ENCODE measurements at places on chromosomes 5 and 9. TPM values are rescaled to one million over a fixed set of nuclear protein-coding genes. Genes with fewer than 3 reads are reported as not detected.

The PCDHA10 gene
- not detected for total RNA-seq

- no peaks in the 10 kb centered on the region for H3K27me3 ChIP-seq
- H3K4me3 ChIP-seq = no peak overlapping the region
- H3K27ac ChIP-seq = peak overlapping the region; percentile 91
These were observed 29.9 kb downstream of the TNFSF15 start for GRCh38 chr9:114775981-114776380.

DNA sequence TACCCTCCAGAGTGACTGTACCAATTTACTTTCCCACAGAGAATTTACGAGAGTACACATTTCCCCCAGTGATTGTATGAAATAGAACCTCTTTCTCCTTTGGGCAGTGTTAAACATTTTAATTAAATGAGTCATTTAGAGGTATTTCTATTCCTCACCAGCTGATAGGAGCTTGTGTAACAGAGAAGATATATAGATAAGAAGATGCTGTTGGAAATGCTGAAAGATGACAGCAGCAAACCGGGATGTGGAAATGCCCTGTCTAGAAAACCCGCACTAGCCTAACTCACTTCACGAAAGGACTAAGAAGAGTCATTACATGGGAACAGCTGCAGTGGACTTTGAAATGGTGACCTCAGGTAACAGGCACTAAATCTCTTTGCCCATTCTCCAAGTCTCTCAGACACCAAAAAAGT, 68.3 kb downstream of the LPAR1 start:
- H3K27ac ChIP-seq = no peak overlapping the region
- no peaks in the 10 kb centered on the region for H3K4me1 ChIP-seq
- H3K36me3 ChIP-seq = no peaks in the 10 kb centered on the region
- no peaks in the 10 kb centered on the region for H3K27me3 ChIP-seq
- DNase-seq = no peak

The NSMF gene
- 36.4 TPM for total RNA-seq

GRCh38 chr5:43772764-43773477, 169.9 kb downstream of the NNT start:
- H3K36me3 ChIP-seq = no peaks in the 10 kb centered on the region
- H3K27me3 ChIP-seq = no peaks in the 10 kb centered on the region
- H3K27ac ChIP-seq = no peak overlapping the region

- peak overlapping the region; percentile 90 for H3K4me3 ChIP-seq
- DNase-seq = peak; percentile 67
- H3K36me3 ChIP-seq = peaks cover 5% of the 10 kb centered on the region
- peak overlapping the region; percentile 84 for H3K27ac ChIP-seq
These were observed 841 bp downstream of the GRK6 start for GRCh38 chr5:177427211-177427822.

- no peak overlapping the region for H3K27ac ChIP-seq
- no peak for DNase-seq
- H3K36me3 ChIP-seq = no peaks in the 10 kb centered on the region
- no peaks in the 10 kb centered on the region for H3K4me1 ChIP-seq
- no peaks in the 10 kb centered on the region for H3K27me3 ChIP-seq
- no peak overlapping the region for H3K4me3 ChIP-seq
These were observed 39.2 kb upstream of the SHOC1 start for GRCh38 chr9:111833941-111834340.

DNA sequence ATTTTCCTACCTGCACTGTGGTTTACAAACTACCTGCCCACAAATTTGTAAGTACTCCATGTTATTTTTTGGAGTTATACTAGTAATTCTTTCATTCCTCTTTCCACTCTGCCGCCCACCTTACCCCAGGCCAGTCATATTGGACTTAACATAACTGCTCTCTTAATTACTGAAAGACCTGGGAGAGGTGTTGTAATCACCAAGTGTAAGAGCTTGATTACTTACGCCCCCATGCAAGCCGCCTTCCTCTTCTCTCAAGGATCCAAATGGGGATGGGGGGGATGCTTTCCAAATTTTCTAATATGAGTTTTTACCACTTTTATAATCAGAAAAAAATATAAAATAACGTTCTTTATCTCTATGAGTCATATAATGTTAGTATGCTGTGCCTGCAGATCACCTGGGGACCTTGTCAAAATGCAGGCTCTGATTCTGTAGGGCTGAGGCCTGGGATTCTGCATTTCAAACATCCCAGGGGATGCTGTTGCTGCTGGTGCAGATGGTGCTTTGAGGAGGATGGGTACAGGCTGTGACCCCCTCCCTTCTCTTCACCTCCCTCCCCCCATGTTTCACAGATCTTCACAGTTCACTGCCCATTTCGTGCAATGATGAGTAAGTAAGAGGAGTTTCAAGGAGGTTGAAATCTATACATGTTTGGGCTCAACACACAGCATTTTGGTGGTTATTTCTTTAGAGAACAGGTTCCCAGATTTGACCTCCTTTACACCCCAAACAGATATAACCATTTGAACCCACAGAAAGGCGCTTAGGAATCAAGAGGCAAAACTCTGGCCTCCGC, 87.3 kb downstream of the SEC61B start:
- no peak overlapping the region for H3K27ac ChIP-seq
- no peak for DNase-seq
- no peaks in the 10 kb centered on the region for H3K4me1 ChIP-seq

The SLC28A3 gene
- total RNA-seq = not detected

GRCh38 chr5:7668161-7668560, 182.8 kb downstream of the CFAP90 start:
- H3K4me1 ChIP-seq = no peaks in the 10 kb centered on the region
- no peak overlapping the region for H3K27ac ChIP-seq
- H3K4me3 ChIP-seq = no peak overlapping the region
- DNase-seq = no peak

The SPRY4 gene
- 0.26 TPM for total RNA-seq

The PCDHGA12 gene
- total RNA-seq = 7.8 TPM

DNA sequence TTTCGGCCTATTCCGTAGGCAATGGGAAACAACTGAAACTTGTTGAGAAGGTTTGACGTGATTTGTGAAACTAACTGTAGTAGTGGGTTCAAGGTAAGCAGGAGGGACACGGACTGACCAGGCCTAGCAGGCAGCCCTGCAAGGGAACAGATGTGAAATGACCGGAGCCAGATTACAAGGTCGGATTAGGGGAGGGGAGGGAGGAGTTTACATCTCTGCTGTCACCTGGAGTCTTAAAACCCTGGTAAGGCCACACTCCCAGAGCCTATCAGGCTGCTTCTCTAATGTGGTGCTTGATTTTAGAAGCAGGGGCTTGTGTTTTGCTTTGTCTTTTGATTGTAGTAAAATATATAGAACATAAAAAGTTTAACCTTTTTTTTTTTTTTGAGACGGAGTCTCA, 3.5 kb upstream of the SPTAN1 start:
- no peak overlapping the region for H3K4me3 ChIP-seq
- no peaks in the 10 kb centered on the region for H3K27me3 ChIP-seq
- no peaks in the 10 kb centered on the region for H3K36me3 ChIP-seq
- no peak overlapping the region for H3K27ac ChIP-seq

DNA sequence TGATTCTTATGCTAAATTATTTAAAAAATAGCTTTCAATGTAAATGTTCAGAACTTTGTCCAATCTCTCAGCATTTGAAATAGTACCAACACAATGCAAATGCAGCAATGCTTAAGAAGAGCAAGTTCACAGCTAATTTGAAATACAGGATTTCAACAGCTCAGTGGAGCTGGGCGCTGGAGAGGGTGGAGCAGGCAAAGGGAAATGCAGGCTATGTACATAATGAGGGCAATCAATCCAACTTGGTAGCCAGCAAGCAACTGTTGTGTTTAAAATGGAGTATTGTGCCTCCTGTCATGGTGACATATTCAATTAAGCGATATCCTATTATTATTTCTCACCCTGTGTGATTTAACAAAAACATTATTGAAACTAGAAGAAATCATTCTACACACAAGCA, 568.8 kb downstream of the PSAT1 start:
- no peaks in the 10 kb centered on the region for H3K27me3 ChIP-seq
- H3K36me3 ChIP-seq = no peaks in the 10 kb centered on the region
- no peak for DNase-seq
- no peak overlapping the region for H3K27ac ChIP-seq

DNA sequence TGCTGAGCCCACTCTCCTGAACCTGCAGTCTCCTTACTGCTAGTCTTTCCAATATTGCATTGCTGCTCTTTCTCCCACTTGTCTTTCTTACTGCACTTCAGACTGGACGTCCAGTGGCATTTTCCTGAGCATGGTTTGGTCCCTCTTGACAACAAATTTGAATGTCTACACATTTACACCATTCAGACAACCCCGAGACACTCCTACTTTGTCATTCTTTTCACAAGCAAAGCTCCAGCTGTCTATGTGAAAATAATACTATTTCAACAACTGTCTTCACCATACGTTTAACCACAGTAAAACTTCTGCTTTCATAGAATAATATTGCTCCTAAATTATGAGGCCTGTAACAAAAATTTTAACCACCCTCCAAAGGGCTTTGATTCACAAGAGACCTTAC, 10.4 kb upstream of the APTX start:
- H3K36me3 ChIP-seq = no peaks in the 10 kb centered on the region
- no peak overlapping the region for H3K27ac ChIP-seq
- H3K27me3 ChIP-seq = no peaks in the 10 kb centered on the region
- H3K4me3 ChIP-seq = no peak overlapping the region

DNA sequence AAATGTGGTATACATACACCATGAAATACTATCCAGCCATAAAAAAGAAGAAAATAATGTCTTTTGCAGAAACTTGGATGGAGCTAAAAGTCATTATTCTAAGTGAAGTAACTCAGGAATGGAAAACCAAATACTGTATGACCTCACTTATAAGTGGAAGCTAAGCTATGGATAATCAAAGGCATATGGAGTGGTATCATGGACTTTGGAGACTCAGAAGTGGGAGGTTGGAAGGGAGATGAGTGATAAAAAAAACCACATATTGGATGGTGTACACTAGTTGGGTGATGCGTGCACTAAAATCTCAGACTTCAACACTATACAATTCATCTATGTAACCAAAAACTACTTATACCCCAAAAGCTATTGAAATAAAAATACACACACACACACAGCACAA, 24.5 kb downstream of the ADAMTS12 start:
- H3K36me3 ChIP-seq = no peaks in the 10 kb centered on the region
- H3K27ac ChIP-seq = no peak overlapping the region
- H3K27me3 ChIP-seq = no peaks in the 10 kb centered on the region
- DNase-seq = no peak

DNA sequence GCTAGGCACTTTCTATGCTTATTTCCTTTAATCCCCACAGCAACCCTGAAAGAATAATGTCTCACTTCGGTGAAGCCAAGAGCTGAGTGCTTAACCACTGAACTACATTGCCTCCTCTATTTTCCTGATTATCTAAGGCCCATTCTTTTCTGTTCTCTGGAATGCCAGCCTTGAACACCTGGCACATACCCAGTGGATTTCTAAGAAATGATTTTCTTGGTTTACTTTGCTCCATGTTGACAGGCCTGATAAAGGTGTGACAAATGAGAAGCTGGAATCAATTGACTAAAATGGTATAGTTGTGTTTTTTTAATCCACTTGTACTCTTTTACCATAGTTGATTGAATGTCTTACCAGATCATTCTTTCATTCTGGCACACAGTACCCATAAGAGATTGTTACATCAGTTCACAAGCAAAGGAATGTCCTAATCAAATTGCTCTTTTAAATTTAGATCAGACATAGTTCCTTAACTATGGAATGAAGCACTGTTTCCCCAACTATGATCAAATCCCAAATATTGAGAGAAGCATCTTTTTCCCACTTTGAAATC, 9.0 kb upstream of the ENC1 start:
- H3K27me3 ChIP-seq = no peaks in the 10 kb centered on the region
- peaks cover 3% of the 10 kb centered on the region for H3K4me1 ChIP-seq
- no peak for DNase-seq

The SLC6A7 gene
- not detected for total RNA-seq

- H3K36me3 ChIP-seq = no peaks in the 10 kb centered on the region
- H3K27ac ChIP-seq = no peak overlapping the region
- no peak overlapping the region for H3K4me3 ChIP-seq
- no peak for DNase-seq
- no peaks in the 10 kb centered on the region for H3K27me3 ChIP-seq
- H3K4me1 ChIP-seq = peaks cover 34% of the 10 kb centered on the region
These were observed 2.5 kb upstream of the BASP1 start for GRCh38 chr5:17214893-17215292.

GRCh38 chr5:168591302-168592013, 12.3 kb upstream of the PANK3 start:
- peak; percentile 39 for DNase-seq
- H3K27me3 ChIP-seq = no peaks in the 10 kb centered on the region
- H3K4me1 ChIP-seq = no peaks in the 10 kb centered on the region
- no peaks in the 10 kb centered on the region for H3K36me3 ChIP-seq
- H3K4me3 ChIP-seq = no peak overlapping the region

- H3K4me1 ChIP-seq = peaks cover 78% of the 10 kb centered on the region
- no peak for DNase-seq
- H3K27me3 ChIP-seq = no peaks in the 10 kb centered on the region
- H3K4me3 ChIP-seq = no peak overlapping the region
These were observed 15.4 kb downstream of the ARHGEF37 start for GRCh38 chr5:149596712-149597111.

GRCh38 chr9:20333991-20334390, 288.3 kb downstream of the MLLT3 start:
- no peak overlapping the region for H3K4me3 ChIP-seq
- DNase-seq = no peak
- H3K4me1 ChIP-seq = no peaks in the 10 kb centered on the region
- H3K27ac ChIP-seq = no peak overlapping the region
- H3K36me3 ChIP-seq = no peaks in the 10 kb centered on the region

- H3K36me3 ChIP-seq = no peaks in the 10 kb centered on the region
- no peaks in the 10 kb centered on the region for H3K4me1 ChIP-seq
- H3K27me3 ChIP-seq = no peaks in the 10 kb centered on the region
- H3K4me3 ChIP-seq = no peak overlapping the region
These were observed 137.6 kb downstream of the TRPM3 start for GRCh38 chr9:70983723-70984295.

DNA sequence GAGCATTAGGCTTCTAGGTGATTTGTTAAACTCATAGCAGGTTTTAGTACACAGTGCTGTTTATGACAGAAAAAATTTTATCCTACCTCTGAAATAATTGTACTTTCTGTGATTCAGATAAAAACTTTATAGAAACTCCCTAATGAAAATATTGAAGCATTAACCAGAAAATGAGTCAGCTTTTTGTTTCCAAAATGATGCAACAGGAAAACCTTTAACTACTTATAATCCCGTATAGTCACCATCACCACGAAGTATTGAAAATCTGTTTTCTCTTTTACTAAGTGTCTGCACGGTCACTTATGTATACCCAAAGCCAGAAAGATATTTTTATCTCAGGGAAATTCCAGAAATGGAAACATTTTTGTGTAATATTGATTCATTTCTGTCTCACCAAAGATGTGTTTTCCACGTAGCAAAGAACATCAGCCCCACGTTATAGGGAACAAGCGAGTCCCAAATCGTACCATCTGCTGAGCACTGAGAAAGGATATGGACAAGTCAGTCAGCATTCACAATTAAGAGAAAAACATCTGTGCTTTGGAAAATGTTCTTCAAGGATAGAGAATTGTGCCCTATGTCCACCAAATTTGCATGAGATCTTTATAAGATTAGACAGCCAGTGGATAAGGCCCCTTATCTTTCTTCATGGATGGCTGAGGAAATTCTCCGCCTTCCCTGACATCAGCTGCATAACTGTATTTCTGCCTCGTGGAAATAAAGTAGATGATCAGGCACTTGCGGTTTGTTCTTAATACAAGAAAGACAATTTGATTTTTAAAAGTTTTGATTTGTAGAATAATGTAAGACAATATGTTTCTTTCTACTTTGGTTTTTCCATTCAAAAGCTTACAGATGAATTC, 41.9 kb downstream of the TNFAIP8 start:
- no peak overlapping the region for H3K27ac ChIP-seq
- peaks cover 50% of the 10 kb centered on the region for H3K4me1 ChIP-seq
- no peak for DNase-seq
- H3K27me3 ChIP-seq = no peaks in the 10 kb centered on the region

The SPINK6 gene
- not detected for total RNA-seq

The ACOT12 gene
- total RNA-seq = 0.26 TPM

Data from Karpas-422 (cell line).